Left renal cortex interstitium (tissue), 4 donors: ENCODE measurements at places on chromosomes 5 and 9. TPM values are rescaled to one million over a fixed set of nuclear protein-coding genes. Genes with fewer than 3 reads are reported as not detected.

Gene CYLC2
- polyA plus RNA-seq: not detected

- no peak for DNase-seq
Measured at GRCh38 chr5:159640446-159640845, 275.8 kb upstream of the ADRA1B start.

DNA sequence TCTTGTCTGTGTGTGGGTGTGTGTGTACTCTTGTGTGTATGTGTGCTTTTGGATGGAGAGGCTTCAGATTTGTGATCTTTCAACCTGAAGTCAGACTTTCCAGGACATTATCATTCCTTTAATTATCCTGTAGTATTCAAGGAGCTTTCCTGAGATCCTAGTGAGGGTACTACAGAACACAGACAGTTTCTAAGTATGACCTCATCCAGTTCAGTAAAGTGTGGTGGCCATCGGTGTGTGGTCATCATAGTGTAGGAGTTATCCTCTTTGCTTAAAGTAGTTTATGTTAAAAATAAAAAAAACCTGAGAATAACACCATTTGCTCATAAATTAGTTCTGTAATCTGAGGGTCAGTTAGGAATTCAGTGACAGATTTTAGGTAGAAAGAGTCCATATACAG, 478.0 kb upstream of the ACTBL2 start:
- DNase-seq: no peak

DNA sequence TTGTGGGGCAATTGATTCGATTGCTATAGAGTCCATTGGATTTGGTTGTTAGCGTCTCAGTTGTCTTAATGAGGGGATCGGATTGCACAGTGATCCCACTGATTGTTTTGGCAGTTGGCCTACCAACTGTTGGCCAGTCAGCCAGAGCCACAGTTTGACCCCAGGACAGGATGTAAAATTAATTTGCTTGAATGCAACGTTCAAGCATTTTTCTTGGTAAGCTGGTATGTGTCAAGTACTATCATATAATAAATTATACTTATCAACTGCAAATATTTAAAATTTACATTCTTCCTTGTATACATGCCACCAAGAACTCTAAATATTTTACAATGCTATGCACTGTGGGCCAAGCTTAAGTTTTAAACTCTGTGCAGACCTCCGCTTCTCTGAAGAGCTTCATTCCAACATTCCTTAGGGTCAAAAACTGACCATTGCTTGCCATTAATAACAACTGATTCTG, 80.4 kb upstream of the OSMR start:
- no peak for DNase-seq
